NCI-H524 treated with DMSO at 0.1 percent for 48 hours (cell line): ENCODE measurements at places on chromosomes 16 and 17.
A peak's percentile ranks its signal among the peaks of the same experiment; 100 is the strongest.

GRCh38 chr17:18146980-18147379, 36.6 kb upstream of the ALKBH5 start:
- DNase-seq: no peak

- DNase-seq: no peak
These were observed 7.4 kb downstream of the MAP3K14 start for GRCh38 chr17:45309400-45309799.

- peak; percentile 64 for DNase-seq
These were observed 56.4 kb downstream of the JPH3 start for GRCh38 chr16:87658564-87659225.

GRCh38 chr16:84195201-84196093, 4.5 kb downstream of the ADAD2 start:
- DNase-seq: no peak

GRCh38 chr16:89198417-89199240, 1.7 kb downstream of the SLC22A31 start:
- DNase-seq: no peak

DNA sequence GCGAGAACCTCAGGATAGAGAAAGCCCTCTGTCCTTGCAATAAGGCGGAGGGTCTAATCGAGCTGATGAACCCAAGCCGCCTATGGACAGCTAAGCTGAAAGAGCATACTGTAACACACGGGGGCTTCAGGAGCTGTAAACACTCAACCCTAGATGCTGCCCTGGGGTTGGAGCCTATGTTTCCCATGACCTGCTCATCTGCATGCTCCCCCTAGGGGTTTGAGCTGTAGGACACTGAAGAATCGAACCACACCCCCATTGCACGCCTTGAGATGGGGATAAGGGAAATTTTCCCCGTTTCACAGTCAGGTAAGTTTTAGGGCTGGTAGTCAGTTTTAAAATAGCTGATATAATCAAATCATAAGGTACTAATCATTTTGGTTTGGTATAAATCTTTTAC, 675.6 kb upstream of the CDH8 start:
- no peak for DNase-seq

DNA sequence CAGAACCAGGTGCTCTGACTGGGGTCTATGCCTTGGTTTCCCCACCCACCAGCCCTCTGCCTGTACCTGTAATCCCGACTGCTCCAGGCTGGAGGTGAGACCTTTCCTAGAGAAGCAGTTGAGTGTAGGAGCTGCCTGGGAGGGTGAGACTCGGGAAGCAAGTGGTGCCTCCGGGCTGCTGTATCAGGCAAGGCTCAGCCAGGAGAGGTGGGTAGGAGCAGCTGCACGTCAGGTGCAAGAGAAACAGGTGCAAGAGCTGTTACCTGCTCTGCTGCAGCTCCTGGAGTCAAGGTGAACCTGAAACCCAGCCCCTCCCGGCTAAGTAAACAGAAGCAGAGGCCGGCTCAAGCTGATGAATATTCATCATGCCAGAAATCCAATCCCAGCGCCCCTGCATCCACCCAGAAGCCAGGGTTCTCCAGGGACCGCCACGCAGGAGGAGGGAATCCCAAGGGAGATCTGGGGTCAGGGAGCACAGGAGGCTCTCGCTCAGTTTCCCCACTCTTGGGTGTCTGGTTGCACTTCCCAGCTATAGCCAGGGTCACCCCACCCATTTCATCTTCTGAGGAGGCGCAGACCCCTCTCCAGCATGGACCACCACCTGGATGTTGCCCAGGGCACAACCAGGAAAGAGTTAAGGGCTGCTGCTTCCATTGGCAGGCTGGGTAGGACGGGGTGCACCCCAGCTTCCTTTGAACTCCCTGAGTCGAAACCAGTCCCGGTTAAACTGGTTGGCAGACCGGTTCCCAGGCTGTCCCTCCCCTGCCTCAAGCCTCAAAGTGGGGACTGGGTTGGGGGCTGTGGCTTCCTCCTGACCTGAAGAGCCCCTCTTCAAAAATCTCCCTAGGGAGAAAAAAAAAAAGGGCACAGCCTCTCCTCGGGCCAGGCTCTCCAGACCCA, at the start of gene PRR15L:
Gene PRR15L, minus strand, starts transcription at position 293 of the 900 bp plus-strand sequence. CDS start 4,649 bp downstream, outside the sequence.
- DNase-seq: no peak

- no peak for DNase-seq
These were observed 51.3 kb downstream of the AKAP1 start for GRCh38 chr17:57136355-57136754.

DNA sequence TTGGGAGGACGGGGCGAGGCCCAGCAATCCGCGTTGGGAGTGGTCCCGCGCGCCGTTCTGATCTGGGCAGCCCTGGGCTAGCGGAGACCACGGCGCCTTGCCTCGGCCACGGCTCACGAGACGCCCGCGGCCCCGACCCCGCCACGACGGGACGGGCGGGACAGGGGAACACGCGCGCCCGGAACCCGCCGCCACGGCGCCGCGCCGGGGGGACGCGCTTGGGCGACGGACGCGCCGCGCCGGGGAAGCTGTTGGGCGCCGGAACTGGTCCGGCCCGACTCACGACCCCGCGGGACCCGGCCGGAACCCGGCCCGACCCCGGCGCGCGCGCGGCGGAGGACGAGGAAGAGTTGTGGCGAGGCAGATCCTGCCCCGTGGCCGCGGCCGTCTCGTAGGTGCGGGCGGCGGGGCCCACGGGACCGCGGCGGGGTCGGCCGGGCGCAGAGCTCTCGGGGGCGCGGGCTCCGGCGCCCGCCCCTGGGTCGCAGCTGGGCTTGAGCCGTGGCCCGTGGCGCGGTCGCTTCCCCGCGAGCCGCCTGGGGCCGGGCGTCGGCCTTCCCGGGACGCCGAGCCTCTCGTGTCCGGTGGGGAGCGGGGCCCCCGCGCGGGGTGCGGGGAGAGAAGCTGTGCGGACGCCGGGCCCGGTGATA, at the start of gene ACSF3:
Gene ACSF3, plus strand, starts transcription at position 251 of the 650 bp plus-strand sequence. CDS start 6,830 bp downstream, outside the sequence.
- DNase-seq: no peak

DNA sequence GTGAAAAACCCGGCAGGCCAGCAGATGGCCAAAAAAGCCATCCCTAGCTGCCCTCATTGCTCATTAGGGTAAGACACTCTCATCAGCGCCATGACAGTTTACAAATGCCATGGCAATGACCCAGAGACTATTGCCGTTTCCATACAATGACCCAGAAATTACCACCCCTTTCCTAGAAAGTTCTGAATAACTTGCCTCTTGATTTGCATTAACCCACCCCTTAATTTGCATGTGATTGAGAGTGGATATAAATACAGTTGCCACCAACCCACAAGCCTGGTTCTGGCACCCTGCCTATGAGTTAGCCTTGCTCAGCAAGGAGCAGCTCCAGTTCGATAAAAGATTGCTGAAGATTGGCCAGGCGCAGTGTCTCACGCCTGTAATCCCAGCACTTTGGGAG, 16.1 kb upstream of the C16orf54 start:
- DNase-seq: no peak

- DNase-seq: no peak
These were observed 140.2 kb upstream of the ADAMTS18 start for GRCh38 chr16:77574867-77575624.
